ENCODE measurements at places on chromosomes 7 and 10.

DNA sequence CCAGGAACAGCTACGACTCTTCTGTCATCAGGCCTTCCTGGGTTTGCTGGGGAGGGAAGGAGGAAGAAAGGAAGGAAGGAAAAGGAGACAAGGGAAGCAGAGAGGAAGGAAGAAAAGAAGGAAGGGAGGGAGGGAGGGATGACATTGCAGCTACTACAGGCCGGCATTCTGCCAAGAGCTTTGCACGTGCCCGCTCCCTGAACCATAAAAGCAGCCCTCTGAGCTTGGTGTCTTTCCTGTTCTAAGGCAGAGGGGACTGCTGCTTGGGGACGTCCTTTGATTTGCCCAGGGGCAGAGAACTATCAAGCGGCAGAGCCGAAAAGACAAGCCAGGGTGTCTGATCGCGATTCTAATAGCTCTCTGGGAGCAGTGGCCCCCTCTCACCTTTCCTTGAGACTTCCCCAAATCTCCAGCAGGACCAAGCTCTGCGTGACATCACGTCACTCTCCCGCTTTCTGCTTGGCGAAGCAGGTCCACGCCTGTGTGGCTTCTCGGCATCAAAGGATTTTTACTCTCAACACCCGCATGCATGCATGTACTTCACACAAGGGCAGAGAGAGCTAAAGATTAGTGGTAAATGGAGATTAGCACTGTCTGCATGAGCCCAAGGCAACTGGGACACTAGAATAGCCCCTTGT is 167.8 kb upstream of the AUTS2 start:
- DNase-seq = no peak

DNA sequence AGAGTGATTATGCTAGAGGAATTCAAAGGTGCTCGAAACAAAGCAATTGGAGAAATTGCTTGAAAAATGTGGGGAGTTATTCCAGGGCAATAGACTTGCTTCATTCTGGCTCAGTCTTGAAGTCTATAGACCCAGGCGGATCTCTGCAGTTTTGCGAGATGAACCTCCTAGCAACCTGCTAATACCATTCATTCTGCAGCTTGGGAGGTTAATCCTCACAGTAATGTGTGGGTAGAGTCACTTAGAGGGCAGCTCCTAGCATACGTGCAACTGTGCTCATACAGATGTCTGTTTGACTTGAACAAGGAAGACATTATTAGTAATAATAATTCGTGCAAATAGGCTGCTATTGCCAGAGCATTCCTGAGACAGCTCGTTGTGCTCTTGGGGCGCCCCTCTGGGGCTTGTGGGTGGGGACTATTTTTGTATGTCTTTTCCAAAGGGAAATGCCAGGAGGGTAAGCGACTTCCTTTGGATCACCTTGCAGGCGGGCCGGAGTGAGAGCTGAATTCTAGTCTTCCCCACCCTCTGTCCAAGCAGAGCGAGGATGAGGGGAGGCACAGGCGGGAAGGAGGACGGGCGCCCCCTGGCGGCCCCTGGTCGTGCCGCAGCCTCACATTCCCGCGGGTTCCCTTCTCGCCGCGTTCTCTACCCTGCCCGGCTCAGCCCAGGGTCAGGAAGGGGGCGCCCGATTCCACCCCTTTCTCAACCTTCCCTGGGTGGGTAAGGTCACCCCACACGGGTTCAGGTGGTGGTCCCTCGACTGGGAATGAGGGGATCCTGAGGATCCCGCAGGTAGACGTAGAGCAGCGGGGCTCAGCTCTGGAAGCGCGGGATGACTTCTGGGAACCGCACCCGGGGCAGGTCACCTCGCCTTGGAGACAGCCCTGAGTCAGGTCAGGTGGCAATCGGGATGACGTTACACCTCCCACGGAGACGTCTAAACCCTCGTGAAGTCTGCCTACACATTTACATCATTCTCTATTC is 241.5 kb downstream of the PHTF2 start:
- DNase-seq = peak; percentile 79

- no peak for DNase-seq
Observed at GRCh38 chr10:103847909-103848468, 7.4 kb downstream of the SH3PXD2A start.

DNA sequence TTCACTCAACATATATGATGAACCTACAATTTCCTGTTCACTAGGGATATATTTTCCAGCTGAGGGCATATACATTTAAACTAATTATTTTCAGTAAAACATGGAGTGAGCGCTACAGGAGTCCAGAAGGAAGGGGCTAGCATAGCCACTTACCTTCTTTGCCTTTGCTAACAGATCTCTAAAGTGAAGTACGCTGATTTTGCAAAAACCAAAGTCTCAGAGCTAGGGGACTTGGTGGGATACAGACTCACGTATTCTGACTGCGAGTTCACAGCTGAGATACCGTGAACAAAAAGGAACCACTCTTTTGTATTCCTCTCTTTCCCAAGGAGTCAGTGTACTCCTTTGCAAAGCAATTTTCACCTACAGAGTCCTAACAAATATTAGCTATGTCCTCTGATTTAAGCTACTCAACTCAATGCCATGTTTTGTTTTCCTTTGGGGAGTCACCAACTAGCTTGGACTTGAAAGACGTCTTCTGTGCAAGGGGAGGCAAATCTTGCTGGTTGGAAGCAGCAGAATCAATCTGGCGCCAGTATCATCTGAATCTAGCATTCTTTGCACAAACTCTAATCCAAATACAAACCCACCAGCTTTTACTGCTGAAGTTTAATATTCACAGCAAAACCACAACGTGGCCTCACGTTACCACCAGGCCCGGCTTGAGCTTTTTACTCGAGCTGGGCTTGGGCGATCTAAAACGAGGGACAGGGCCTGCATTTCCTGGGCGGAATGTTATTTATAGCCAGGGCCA is 657 bp downstream of the CDNF start:
- no peak for DNase-seq

GRCh38 chr7:101891936-101892640 is 74.7 kb downstream of the CUX1 start:
- no peak for DNase-seq

DNA sequence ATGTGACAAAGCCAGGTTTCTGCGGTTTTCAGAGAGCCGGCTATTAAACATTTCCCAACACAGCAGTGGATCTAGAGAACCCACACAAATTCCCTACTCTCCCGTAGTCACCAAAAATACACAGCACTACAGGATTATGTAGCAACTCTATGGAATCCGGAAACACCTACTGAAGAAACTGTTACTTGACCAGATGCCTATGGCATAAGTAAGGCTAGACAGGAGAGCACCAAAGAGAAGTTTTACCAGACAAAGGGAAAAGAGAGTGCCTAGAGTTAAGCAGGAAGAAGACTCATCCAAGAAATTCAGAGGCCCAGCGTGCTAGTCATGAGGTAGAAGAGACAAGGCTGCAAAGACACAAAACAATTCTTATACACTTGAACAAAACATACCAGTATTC is 321.1 kb downstream of the PARD3 start:
- no peak for DNase-seq

- no peak for DNase-seq
Observed at GRCh38 chr10:30840395-30841050, 191.1 kb downstream of the ZNF438 start.

- DNase-seq = no peak
Observed at GRCh38 chr7:104327938-104328295, 486 bp upstream of the LHFPL3 start.

DNA sequence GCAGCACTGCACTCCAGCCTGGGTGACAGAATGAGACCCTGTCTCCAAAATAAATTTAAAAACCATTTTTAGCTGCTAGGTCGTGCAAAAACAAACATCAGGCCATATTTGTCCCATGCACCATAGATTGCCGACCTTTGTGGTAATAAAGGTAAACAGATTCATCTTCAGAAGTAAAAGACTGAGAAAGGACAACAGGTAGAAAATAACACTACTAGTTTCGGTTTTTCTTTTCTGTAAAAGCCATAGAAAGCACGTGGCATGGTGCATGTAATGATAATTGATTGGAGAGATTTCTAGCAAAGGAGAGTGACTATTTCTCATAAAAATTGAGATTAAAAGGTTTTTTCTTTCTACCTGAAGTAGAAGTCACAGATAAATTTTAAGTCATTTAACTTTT is 93.9 kb downstream of the DNAH11 start:
- peak; percentile 6 for DNase-seq

- no peak for DNase-seq
Observed at GRCh38 chr7:42117201-42117600, 119.8 kb downstream of the GLI3 start.

- no peak for DNase-seq
Observed at GRCh38 chr7:108147031-108147563, 16.9 kb upstream of the LAMB4 start.

DNA sequence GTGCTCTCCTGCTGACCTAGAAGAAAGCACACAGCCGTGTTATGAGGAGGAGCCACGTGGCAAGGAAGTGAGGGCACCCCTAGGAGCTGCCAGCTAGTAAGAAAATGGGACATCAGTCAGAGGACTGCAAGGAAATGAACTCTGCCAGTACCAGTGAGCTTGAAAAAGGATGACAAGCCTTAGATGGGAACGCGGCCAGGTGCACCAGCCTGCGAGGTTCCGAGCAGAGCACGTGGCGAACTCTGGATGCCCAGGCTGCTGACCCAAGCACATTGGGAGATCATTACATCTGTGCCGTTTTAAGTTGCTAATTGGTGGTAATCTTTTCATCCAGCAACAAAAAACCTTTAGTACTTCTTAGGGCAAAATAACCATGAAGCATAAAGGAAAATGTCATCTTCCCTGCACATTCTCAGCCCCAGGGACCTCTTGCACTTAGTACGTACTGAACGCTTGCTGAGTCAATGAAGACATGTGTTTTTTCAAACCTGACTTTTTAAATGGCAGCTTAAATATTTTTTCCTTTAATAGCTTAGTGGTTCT is 69.4 kb downstream of the AMZ1 start:
- no peak for DNase-seq

DNA sequence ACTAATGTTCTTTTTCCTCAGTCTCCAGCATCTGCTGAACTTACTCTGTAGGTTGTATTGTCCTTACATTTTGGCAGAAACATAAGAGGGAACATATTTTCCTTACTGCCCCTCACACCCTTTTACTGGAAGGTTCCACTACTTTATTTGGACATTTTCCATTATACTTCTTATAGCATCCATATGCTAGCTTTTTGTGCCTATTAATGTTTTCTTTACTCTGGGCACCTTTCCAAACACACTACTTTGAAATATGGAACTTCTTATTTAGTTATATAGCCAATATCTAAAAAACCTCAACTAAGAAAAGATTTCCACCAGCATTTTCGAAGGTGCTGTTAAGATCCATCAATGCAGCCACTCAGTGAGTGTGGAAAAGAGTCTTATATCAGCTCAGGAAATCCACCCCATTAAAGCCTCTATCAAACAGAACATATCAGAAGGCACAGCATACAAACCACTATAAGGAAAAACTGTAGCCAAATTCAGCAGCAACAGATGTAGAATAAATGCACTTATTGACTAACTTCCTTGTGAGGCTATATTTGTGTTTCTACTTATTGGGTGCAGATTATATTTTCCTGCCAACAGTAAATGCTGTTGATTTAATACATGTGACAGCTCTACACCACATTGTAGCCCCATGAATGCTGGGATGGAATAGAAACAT is 272.5 kb upstream of the SEMA3E start:
- DNase-seq = no peak

- DNase-seq = no peak
Observed at GRCh38 chr7:132200141-132200540, 376.1 kb downstream of the PLXNA4 start.

DNA sequence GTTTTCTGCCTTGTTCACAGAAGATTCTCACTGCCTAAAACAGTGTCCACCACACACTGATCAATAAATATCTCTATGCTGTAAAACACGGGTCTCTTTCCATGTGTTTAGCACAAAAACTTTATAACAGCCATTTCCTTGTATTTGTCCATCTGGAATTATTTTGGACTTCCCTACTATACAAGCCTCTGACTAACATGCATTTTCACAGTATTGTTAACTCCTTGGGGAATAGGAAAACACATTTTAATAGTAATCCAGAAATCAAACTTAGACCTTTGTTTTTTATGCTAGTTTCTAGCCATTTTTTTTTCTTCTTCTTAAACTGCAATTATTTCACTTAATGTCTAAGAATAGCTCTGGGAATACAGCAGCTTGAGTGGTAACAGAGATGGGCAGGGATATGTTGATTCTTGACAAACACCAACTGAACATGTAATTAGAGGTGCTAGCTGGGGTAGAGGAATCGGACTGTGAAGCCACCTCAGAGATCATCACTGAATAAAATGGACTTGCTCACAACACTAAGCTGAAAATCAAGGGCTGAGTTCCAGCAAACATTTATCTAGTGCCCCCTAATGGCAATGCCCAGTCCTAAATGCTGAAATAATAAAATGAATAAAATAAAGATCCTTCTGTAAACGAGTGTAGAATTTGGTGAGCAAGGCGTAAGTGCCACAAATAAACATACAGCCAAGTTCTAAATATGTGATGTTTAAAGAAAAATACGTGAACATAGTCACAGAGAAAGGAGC is 593.1 kb downstream of the SORCS1 start:
- no peak for DNase-seq

DNA sequence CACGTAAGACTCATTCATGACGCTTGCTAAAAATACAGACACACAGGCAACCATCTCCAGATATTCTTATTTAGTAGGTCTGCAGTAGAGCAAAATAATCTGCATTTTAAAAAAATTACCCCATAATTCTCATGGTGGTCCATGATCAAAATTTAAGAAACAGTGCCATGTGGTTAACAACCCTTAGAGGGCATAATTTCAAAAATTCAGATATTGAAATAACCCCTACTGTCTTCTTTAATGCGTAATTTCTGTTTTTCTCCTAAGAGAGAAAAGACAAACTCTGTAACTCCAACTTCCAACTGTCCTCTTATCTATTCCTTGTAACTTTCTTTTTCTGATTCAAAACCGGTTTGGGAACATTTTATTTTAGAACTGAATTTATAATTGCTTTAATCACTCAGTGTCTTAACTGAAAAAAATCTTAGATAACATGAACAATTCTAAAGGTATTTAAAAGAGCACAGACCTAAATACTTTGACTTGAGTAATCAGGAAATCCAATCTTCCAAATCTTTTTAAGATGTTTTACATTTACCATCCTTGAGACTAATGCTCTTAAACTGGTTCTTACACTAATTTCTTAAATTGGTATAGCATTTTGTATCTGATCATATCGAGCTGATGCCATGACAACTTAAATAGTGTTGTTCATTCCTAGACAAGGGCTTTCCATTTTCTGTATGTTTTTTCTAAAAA is 148.0 kb downstream of the GALNT11 start:
- no peak for DNase-seq
